Stromal cell of bone marrow (primary cell): ENCODE measurements at places on chromosomes 12 and 14.

- no peak for DNase-seq
Observed at GRCh38 chr14:33184587-33184986, 245.9 kb downstream of the NPAS3 start.

- DNase-seq: no peak
Observed at GRCh38 chr14:92819011-92819597, 25.0 kb downstream of the GOLGA5 start.

DNA sequence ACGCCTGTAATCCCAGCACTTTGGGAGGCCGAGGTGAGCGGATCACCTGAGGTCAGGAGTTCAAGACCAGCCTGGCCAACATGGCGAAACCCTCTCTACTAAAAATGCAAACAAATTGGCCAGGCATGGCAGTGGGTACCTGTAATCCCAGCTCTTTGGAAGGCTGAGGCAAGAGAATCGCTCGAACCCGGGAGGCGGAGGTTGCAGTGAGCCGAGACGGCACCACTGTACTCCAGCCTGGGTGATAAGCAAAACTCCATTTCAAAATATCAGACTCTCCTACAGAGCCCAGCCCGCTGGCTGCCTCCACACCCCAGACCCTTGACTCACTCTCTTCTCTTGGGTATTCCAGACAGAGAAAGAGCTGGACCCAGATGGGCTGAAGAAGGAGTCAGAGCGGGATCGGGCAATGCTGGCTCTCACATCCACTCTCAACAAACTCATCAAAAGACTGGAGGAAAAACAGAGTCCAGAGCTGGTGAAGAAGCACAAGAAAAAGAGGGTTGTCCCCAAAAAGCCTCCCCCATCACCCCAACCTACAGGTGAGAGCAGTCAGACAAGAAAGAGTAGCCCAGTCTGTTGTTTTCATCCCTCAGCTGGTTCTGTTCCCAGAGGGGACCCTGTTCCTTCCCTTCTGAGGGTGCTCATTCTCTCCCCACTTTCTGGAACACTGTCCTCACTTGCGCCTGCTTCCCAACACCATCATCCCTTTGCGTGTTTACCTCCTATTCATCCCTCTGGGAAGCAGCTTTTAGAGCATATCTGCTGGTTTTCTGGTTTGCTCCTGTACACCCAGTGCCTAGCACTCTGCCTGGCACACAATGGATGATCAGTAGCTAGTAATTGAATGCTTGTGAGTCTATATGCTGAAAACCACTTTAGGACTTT lies 19.7 kb downstream of the AGAP2 start:
- DNase-seq: no peak

DNA sequence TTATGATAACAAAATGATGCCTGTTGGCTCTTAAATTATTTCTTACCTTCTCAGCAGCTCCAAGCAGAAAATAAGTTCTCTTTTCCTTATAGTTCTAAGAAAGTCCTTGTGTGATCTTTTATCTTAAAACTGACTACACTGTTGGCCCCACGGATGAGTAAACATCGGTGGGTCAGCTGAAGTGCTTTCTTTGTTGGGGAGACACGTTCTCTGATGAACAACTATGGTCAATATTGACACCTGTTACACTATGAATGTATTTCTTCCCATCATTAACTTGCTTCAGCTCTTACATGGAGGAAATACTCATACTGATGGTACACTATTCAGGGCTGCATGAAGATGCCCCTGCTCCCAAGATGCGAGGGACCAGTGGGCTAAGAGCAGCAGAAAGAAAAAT lies 110.8 kb upstream of the EEA1 start:
- no peak for DNase-seq

GRCh38 chr14:77275601-77276017 lies 4.6 kb upstream of the NGB start:
- no peak for DNase-seq

GRCh38 chr14:33573301-33573880 lies 377.5 kb downstream of the EGLN3 start:
- DNase-seq: no peak

GRCh38 chr12:62517887-62518286 lies 51.3 kb downstream of the MON2 start:
- no peak for DNase-seq

GRCh38 chr14:91103116-91103515 lies 10.8 kb upstream of the DGLUCY start:
- DNase-seq: no peak

- DNase-seq: no peak
Observed at GRCh38 chr14:94933486-94933885, 163.6 kb upstream of the GSC start.

GRCh38 chr14:22553445-22553844 lies 35.6 kb downstream of the DAD1 start:
- DNase-seq: no peak

DNA sequence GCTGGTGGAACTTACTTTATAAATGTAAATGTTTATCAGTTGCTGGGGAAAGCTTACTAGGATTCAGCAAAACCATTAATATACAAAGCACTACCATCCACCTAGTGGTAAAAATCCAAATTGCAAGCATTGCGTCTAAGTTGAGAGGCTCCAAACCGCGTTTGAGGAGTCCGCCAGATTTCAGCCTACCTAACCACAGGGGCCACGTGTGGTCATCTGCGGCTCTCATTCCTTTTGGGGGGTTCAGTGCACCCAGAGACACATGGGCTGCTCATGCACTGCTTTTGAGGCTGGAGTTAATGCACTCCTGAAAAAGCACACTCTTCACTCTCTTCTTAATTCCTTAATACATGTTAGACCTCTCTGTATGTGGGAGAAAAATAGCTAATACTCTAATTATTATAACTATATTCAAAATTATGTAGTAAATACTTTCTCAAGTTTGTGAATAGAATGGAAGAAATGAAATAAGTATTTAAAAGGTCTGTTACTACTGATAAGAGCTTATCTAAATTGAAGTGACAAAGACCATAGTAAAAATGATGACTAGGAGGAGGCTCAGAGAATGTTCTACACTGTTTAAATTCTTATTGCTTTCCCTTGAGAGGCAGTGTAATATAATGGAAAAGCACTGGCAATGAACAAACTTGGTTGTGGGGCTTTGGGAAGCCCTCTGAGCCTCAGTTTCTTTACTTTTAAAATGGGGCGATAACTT lies 41.4 kb upstream of the MANSC4 start:
- peak; percentile 63 for DNase-seq

DNA sequence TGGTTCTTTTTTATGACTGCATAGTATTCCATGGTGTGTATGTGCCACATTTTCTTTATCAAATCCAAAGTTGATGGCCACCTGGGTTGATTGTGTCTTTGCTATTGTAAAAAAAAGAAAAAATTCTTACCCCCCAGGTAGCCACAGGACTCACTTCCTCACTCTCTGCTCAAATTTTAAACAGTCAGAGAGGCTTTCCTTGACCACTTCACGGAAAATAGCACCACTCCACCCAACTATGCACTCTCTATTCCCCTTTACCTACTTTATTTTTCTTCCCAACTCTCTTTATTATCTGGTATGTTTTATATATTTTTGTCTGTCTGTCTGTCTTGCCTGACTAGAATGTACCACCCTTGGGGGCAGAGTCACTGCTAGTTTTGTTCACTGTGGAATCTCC lies 205.3 kb downstream of the BTG1 start:
- no peak for DNase-seq

- DNase-seq: no peak
Observed at GRCh38 chr12:13181375-13182070, 15.0 kb upstream of the EMP1 start.

GRCh38 chr12:78439666-78440065 lies 424.9 kb upstream of the SYT1 start:
- no peak for DNase-seq

DNA sequence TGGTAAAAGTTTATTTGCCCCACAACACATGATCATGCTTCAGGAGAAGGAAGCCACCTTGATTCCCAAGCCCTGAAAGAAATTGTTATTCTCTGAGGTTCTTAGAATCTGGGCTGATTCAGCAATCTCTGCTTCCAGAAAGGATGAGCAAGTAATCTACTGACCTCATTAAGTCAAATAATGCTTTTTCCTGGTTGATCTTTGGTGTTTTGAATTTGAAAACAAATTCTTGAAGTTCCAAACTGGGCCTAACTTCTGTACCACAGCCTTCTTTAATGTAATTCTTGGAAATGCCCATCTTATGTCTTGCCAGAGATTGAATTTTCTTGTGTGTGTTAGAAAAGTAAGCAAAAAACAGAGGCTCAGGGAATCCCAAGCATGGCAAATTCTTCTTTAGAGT lies 319.2 kb upstream of the DDHD1 start:
- DNase-seq: no peak

- DNase-seq: no peak
Observed at GRCh38 chr14:33999771-34000291, 49.0 kb upstream of the EGLN3 start.

- no peak for DNase-seq
Observed at GRCh38 chr12:81859521-81859920, 100.4 kb upstream of the PPFIA2 start.

DNA sequence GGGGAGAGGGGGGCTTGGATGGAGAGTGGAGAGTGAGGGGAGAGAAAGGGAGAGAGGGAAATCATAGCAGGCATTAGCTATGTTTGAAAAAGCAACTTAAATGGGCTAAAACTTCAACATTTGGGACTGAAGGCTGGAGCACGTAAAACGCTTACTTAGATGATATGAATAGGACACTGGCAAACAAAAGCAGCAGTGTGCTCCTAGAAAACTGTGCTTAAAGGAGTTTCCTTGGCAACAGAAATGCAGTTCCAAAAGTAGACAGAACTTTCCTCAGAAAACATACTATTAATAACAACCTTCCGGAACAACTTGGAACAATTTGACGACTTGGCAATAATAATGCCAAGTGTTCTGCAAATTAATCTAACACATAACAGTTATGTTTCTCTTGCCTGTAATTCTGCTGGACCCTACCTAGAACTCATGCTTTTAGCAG lies 235.5 kb upstream of the NPAS3 start:
- peak; percentile 44 for DNase-seq

DNA sequence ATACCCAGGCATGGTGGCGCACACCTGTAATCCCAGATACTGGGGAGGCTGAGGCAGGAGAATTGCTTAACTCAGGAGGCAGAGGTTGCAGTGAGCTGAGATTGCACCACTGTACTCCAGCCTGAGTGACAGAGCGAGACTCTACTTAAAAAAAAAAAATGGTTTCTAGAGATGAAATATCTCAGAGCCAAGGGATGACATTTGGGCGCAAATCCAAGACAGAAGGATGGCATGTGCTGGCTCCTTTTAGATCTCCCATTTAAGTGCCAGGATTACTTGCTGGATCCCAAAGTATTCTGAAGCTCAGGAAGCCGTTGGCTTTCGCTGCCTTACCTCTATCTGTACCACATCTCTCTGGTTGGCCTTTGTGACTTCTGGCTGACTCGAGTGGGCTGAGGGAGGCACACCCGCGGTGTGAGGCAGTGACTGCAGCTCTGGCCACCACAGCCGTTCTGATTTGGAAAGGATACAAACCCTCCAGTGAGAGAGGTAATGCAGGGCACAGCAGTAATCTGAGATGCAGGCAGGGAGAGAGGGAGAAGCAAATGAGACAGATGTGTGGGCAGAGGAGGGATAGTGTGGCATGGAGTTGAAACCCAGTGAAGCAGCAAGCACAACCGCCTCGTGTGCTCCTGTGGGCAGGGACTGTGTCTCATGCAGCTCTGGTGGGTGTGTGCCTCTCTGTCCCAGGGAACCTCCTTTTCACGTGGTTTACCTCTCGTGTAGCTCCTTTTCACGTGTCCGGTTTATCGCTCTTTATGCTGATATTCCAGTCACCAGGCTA lies 4.9 kb downstream of the B4GALNT3 start:
- DNase-seq: no peak

DNA sequence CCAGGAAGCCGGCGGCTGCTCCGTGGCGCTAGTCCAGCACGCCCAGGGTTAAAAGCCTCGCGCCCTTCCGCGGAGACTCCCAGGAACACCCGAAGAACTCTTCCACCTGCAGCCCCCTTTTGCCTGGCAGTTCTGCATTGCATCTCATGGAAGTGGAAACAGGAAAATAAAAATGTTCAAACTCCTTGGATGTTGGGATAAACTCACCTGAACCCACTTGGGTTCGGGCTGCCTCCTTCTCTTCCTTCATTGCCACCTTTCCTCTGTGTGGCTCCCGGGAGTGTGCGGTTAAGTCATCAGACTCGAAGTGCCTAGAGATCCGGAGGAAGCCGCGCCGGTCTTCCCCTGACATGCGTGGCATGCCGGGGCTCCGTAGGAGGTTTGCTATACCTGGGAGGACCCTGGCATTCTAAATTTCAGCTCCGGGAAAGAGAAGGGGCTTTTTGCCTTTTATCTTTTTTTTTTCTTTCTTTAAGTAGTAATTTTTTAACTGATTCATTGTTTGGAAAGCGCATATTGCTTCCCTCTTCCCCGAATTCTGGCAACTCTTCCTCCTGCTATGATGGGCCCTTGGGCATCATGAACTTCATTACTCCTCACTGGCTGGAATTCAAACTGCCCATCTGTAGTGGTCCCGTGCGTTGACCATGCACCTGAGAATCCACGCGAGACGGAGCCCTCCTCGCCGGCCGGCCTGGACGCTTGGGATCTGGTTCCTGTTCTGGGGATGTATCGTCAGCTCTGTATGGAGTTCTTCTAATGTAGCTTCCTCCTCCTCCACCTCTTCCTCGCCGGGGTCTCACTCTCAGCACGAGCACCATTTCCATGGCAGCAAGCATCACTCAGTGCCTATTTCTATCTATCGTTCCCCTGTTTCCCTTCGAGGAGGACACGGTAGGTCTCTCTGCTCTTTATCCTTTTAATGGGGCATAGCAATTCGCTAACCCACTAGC lies 931.4 kb downstream of the DIO2 start:
- no peak for DNase-seq

DNA sequence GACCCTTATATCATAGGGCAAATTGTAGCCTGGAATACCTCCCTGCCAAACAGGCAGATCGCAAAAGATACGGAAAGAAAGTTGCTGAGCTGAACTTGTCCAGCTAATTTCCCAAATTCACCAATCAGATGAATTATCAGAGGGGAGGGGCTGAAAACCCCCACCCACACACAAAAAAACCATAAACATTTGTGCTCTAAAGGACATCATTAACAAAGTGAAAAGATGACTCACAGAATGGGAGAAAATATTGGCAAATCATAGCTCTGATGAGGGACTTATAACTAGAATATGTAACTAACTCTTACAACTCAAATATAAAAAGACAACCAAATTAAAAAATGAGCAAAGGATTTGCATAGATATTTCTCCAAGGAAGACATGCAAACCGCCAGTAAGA lies 36.3 kb downstream of the PTHLH start:
- no peak for DNase-seq

DNA sequence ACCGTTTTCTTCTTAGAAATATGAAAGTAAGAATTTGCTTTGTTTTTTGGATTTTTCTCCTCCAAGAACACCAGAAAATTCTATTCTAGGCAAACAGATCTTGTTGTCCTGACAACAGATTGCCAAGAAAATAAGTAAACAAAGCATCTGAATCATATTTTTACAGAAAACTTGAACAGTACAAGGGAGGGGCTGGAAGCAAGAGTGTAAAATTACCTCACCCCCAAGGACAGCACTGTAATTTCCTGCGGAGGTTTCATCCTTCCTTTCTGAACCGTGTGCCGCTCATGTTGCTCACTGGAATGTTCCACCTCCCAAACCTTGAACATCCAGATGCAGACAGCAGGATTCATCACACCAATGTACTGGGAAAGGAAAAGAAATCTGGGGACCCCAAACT lies 5.4 kb upstream of the CAMKK2 start:
- DNase-seq: no peak

- DNase-seq: no peak
Observed at GRCh38 chr12:7302266-7302986, 1.4 kb upstream of the ACSM4 start.

- DNase-seq: no peak
Observed at GRCh38 chr12:2841056-2841650, 6.3 kb upstream of the NRIP2 start.

GRCh38 chr12:58302487-58303011 lies 361.2 kb downstream of the ATP23 start:
- DNase-seq: no peak

GRCh38 chr12:9776781-9777180 lies 16.1 kb upstream of the CD69 start:
- no peak for DNase-seq
